AG04450 (cell line): ENCODE measurements at places on chromosomes 6 and 20. TPM values are rescaled to one million over a fixed set of nuclear protein-coding genes. Genes with fewer than 3 reads are reported as not detected.

- no peak for DNase-seq
Observed at GRCh38 chr6:155040901-155041650, 46.0 kb downstream of the TIAM2 start.

DNA sequence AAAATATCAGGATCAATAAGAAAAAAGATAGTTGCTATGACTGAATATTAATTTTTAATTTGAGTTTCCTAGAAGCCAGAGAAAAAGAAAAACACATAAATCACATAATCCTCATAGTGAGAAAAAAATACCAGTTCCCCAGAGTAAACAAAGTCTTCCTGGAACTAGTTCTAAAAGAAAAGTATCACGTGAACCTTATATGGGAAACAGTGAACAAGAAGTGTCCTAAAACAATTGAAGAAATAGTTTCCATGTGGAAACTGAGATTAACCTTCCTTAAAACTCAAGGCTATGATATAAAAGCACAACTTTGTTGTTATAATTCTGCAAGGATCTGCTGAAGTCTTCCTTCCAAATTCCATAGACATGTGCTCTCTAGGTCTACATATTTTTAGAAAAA, 50.6 kb downstream of the RCAN2 start:
- no peak for DNase-seq

DNA sequence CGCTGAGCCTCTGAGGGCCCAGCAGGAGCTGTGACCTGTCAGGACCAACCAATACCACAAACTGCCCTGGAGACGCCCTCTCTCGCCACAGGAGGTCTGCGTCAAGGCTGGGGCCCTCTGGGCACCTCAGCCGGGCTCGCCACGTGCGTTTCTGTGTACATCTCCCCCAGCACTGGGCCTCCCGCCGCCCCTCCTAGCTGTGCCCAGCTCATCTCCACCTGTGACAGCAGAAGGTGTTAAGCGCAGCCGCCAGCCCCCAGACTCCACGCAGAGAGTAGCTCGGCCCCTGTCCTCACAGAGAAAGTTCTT, 91.4 kb downstream of the TAF4 start:
- DNase-seq: no peak

GRCh38 chr6:79048611-79049010, 29.4 kb downstream of the PHIP start:
- no peak for DNase-seq

GRCh38 chr6:113626475-113626874, 230.7 kb upstream of the MARCKS start:
- DNase-seq: no peak

DNA sequence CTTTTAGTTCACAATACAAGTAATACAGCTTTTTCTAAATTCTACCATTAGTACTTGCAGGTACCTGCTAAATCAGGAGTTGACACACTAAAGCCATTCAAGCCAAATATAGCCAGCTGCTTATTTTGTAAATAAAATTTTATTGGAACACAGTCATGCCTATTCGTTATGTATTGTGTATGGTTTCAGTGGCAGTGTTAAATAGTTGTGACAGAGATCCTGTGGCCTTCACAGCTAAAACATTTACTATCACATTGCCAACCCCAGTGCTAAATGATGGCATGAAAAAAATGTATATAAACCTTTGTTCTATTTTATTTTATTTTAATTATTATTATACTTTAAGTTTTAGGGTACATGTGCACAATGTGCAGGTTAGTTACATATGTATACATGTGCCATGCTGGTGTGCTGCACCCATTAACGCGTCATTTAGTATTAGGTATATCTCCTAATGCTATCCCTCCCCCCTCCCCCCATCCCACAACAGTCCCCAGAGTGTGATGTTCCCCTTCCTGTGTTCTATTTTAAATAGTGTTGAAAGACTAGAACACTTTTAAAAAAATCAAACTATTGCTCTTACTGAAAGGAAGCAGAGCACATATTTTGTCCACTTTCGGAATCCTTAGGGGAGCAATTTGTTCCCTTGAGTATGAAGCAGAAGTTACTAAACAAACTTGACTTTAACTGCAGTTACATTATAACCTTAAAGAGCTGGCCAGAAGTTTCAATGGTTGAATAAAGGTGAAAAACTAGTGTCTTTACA, 115.7 kb downstream of the PRIM2 start:
- no peak for DNase-seq

- no peak for DNase-seq
Observed at GRCh38 chr6:28568515-28569108, 42.9 kb downstream of the GPX5 start.

DNA sequence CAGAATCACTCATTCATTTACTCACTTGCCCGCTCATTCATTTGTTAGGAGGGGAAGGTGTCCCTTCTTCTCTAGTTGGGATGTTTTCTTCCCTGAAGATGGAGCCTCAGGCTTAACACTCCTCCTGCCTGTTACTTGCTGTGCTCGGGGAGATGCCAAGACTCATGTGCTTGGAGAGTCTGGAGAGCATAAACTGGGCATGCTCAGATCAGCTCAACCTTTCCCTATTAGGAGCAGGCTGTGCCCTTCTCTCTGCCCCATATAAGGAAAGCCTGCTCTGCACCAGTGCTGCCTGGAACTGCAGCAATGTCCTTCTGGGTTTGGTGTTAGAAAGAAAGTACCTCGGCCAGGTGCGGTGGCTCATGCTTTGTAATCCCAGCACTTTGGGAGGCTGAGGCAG, 18.0 kb upstream of the UBE2V1 start:
- DNase-seq: no peak

- no peak for DNase-seq
Observed at GRCh38 chr6:88535306-88535705, 369.2 kb upstream of the CNR1 start.

GRCh38 chr6:18680842-18681241, 293.7 kb downstream of the RNF144B start:
- no peak for DNase-seq

DNA sequence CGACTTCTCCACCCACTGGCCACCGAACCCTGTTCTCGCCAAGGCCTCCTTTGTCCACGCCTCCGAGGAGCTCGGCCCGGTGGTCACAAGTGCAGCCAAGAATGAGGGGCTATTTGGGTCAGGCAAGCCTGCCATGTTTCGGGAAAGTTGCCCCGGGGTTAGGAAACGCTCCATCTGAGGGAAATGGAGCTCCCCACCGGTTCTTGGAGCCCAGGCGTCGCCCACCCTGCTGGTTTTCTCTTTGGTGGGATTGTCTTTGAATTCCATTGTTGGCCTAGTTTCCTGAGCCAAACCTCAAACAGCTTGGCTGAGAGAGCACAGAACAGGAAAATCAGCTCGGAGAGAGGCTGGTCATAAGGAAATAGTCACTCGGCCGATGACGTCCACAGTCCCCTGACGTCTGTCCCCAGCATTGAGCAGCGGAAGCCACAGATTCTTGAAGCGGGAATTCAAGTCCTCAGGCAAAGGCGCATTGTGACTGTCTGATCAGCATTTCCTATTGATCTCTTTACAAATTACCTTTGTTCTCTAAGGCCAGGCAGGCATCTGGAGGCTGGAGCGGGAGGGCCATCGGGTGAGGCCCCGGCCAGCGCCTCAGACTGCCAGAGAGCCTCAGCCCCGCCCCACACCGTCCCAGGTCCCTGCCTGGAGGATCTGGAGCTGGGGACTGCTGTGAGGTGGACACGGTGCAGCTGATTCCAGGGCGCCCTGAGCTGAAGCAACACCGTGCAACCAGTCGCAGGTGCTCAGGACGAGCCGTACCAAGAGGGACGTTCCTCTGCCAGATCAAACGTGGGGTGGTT, 138.6 kb downstream of the DLL1 start:
- DNase-seq: no peak

GRCh38 chr6:145420599-145420998, 314.7 kb downstream of the EPM2A start:
- no peak for DNase-seq

DNA sequence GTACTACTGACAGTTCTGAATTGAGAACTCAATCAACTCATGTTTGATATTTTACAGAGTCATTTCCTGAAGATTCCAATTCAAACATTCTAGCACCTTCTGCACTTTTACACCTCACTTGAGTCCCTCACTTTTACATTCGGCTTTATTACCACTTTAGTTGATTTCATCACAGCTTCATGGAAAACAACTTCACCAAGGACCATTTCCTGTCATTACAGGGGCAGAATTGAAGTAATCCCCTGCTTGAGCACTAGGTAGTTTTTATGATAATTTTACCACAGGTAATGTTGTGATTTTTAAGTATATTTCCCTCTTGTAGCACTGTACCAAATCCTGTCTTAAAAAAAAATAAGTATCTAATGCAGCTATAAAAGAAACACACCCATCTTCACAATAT, 312.9 kb downstream of the BTBD9 start:
- no peak for DNase-seq

- DNase-seq: no peak
Observed at GRCh38 chr6:162217811-162218493, 509.6 kb downstream of the PRKN start.

DNA sequence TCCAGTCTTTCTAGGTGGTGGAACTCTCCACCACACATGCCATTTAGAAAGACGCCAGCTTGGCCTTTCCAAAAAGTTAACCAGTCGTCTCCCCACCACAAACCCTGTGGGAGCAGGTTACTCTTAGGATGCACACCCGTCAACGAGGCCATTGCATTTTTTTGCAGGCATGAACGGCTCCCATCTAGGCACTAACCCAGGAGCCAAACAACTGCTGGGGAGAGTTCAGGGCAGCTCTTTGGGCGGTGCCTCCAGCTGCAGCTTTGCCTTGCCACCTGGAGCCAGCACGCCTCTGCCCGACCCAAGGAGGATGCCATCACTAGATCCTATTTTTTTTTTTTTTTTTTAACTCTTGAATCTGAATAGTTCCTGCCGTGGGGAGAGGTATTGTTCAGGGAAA, 39.9 kb downstream of the TBC1D7 start:
- DNase-seq: no peak

- DNase-seq: no peak
Observed at GRCh38 chr6:130037207-130037811, 18.9 kb downstream of the L3MBTL3 start.

DNA sequence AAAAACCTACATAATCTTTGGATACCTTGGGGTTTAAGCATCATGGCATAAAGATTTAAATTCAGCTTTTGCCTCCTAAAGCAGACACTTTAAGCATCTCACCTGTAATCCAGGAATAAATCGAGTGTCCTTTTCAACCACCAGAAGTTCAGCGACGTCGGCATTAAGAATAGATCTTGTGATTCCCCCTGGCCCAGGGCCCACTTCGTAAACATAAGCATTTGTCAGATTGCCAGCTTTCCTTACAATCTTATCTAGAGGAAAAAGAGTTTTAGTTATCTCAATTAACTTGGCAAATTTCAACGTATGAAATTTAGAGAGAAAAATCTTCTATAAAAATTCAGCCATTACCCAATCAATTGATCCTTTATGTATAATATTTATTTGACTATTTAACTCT, 3.2 kb downstream of the TFB1M start:
- no peak for DNase-seq

- no peak for DNase-seq
Observed at GRCh38 chr20:56504373-56505005, 20.1 kb upstream of the FAM209A start.

RAMACL gene
- polyA plus RNA-seq: 0.77 and 0.87 TPM in 2 replicates

TAPBP gene
- polyA plus RNA-seq: 29.3 and 37.9 TPM in 2 replicates

HLA-DMB gene
- 0.07 and 0.12 TPM in 2 replicates for polyA plus RNA-seq

MYLK4 gene
- 0.21 and 0.22 TPM in 2 replicates for polyA plus RNA-seq

NRN1 gene
- not detected in 2 replicates for polyA plus RNA-seq

XKR7 gene
- polyA plus RNA-seq: not detected in 2 replicates

CAPN11 gene
- 0.04 and 0.09 TPM in 2 replicates for polyA plus RNA-seq

SMAP1 gene
- polyA plus RNA-seq: 23.6 and 25.0 TPM in 2 replicates

SLC17A1 gene
- polyA plus RNA-seq: not detected in 2 replicates

CASS4 gene
- 36.8 and 41.0 TPM in 2 replicates for polyA plus RNA-seq
